ENCODE measurements at places on chromosomes 2 and 18.

GRCh38 chr2:1448009-1448408, 34.7 kb downstream of the TPO start:
- no peak for DNase-seq

GRCh38 chr2:172205292-172205691, 102.6 kb upstream of the DLX2 start:
- DNase-seq: no peak

DNA sequence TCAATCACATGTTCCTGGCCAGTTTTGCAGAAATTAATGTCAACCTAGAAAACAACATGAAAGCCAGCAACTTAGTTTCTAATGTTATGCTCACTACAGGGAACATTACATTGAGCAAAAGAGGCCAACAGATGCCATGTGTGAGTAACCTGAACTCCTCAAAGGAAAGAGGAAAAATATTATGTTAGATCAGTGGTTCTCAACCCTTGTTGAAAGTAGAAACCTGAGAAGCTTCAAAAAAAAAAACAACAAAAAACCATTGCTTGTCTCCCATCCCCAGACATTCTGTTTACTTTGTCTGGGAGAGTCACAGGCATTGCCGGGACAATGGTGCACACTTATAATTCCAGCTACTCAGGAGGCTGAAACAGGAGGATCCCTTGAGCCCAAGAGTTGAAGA, 57.7 kb downstream of the METTL4 start:
- DNase-seq: no peak

GRCh38 chr2:7672685-7673071, 755.5 kb downstream of the RNF144A start:
- no peak for DNase-seq

GRCh38 chr2:53994818-53995808, 24.3 kb upstream of the PSME4 start:
- DNase-seq: no peak

DNA sequence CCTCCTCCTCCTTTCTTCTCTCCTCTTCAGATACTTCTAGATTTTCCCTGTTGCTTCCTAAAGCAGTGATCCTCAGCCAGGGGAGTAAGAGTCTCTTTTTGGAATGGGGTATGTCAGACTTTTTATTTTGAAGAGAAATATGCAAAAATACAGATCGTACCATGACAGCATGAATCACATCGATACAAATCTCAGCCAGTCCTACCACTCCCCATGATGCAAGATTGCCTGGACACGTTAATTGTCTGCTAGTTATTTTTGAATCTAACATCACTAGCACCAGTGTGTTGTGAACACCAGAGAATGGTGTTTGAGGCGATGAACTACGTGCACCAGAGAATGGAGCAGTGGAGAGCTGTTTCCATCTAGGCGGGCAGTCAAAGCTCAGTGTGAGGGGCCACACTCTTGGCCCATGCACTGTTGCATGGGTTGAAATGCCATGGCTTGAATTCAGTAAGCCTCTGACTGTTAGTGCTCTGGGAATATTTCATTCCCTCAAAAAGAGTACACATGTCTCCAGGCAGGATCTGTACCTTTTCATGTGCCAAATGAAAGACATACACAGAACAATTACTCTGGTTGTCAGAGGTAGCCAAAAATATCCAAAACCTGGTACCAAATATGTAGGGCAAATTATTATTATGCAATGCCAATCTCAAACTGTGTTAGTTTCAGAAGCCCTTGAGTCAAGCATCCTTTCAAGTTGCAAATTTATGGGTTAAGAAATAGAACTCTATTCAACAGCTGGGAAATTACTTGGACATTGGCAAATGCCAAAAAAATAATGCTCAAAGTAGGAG, 46.3 kb upstream of the RALBP1 start:
- no peak for DNase-seq

- DNase-seq: no peak
Measured at GRCh38 chr2:176521878-176522670, 252.8 kb downstream of the MTX2 start.

- no peak for DNase-seq
Measured at GRCh38 chr2:170722301-170722700, 7.2 kb downstream of the SP5 start.

DNA sequence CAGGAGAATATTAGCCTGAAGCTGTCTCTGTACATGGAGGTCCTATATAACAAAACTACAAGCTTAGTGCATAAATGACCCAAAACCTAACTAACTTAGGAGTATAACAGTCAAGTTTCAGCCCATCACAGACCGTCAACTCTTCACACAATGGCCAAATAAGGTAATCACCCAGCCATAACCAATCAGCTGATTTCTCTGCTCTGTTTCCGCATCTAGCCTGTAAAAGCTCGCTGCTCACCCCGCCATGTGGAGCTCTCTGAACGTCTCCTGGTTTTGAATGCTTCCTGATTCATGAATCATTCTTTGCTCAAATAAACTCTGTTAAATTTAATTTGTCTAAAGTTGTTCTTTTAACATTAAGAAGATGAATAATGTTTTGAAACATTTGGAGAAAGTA, 593.6 kb downstream of the TMX3 start:
- no peak for DNase-seq

DNA sequence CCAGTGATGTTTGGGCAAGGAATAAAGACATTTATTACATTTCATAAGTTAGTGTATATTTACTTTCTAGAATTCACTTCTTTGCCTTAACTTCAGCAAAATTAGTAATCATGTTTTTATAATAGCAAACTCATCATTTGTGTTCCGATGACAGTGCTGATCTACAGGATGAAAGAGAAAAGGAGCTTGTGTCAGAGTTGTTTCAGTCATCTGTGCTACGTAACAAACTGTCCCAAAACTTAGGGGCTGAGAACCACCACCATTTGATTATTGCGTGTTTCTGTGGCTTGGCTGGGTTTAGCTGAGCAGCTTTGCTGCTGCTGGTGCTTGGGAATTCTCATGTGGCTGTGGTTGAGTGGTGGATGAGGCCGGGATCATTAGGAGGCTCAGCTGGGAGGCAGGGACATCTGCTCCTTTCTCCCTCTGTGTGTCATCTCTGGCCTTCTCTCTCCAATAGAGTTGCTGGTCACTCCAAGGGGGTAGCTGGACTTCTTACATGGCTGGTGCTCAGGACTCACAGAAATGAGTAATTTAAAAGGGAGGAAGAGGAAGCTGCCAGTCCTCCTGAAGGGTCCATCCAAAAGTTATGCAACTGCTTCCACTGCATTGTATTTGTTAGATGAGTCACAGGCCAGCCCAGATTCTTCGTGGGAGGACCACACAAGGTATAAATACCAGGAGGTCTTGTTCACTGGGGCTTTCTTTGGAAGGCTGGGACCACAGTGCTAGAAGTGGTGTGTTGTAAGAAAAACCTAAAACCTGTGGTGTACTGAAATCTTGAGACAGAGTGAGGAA, 43.4 kb upstream of the HAAO start:
- no peak for DNase-seq

- DNase-seq: no peak
Measured at GRCh38 chr2:105669384-105669891, 75.3 kb upstream of the NCK2 start.

DNA sequence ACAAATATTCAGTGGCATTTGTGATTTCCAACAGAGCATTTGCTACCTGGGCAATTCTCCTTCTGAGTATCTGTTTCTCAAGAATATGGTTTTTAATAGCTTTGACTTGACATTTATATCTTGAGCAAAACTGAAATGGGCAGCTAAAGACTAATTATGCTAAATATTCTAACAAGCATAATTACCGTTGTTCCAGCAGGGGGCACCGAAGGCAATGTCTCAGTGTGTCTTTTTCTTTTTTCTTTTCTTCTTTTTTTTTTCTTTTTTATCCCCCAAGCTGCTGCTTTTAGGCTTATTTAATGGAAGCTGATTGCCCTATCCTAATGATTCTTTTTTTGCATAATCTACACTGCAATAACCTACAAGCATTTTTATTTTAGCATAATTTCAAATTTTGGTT, 138.9 kb upstream of the NABP1 start:
- no peak for DNase-seq

GRCh38 chr2:64698668-64699444, 45.1 kb upstream of the SERTAD2 start:
- DNase-seq: no peak

GRCh38 chr2:212157012-212157411, 381.6 kb downstream of the ERBB4 start:
- DNase-seq: no peak

DNA sequence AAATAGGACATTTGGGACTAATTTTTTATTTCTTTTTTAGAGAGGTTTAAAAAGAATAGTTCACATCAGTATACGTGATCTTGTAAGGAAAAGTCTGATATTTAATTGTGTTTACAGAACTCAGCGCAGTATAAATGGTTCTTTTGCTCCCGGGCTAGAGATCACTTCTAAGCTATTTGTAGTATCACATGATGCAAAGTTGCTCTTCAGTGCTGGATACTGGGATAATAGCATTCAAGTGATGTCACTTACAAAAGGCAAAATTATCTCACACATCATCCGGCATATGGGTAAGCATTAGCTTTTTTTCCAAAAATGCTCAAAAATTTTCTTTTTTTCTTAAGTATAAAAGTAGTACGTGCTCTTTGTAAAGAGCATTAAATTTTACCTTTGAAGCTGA, 37.4 kb upstream of the CYP20A1 start:
- DNase-seq: no peak

GRCh38 chr2:120206022-120206581, 17.1 kb downstream of the TMEM185B start:
- DNase-seq: no peak

DNA sequence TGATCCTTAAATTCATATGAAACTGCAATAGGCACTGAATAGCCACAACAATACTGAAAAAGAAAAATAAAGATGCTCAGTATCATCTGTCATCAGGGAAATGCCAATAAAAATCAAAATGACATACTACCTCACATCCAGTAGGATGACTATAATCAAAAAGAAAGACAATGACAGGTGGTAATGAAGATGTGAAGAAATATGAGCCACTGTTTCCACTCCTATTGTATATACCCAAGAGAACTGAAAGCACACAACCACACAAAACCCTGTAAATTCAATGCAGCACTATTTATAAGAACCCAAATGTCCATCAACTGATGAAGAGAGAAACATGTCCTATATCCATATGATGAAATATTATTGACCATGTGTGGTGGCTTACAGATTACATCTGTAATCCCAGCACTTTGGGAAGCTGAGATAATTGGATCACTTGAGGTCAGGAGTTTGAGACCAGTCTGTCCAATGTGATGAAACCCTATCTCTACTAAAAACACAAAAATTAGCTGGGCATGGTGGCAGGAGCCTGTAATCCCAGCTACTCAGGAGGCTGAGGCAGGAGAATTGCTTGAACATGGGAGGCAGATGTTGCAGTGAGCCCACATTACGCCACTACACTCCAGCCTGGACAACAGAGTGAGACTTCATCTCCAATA, 39.9 kb downstream of the MAP3K2 start:
- DNase-seq: no peak

DNA sequence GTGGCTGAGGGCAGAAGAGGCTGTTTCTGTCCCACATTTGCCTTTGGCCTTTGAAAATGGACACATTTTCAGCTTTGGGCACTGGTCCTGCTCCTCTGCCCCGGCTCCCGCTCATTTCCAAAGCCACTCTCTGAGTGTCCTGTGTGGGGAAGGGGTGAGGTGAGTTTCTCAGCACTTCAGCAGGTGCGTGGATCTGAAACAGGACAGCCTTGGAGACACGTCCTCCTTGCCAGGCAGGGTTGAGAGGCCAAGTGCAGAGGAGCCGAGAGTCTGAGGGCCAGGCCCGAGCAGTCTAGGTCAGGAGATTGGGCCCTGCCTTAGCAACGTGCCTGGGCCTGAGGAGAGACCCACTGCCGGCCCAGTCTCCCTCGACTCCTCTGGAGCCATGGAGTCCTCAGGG, 21.9 kb upstream of the ALPI start:
- no peak for DNase-seq

DNA sequence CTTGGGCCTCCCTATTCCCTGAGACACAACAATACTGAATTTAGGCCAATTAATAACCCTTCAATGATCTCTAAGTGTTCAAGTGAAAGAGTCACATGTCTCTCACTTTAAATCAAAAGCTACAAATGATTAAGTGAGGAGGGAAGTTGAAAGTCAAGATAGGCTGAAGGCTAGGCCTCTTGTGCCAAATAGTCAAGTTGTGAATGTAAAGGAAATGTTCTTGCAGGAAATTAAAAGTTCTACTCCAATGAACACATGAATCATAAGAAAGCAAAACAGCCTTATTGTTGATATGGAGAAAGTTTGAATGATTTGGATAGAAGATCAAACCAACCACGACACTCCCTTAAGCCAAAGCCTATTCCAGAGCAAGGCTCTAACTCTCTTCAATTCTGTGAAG, 286.9 kb downstream of the MEIS1 start:
- DNase-seq: no peak

DNA sequence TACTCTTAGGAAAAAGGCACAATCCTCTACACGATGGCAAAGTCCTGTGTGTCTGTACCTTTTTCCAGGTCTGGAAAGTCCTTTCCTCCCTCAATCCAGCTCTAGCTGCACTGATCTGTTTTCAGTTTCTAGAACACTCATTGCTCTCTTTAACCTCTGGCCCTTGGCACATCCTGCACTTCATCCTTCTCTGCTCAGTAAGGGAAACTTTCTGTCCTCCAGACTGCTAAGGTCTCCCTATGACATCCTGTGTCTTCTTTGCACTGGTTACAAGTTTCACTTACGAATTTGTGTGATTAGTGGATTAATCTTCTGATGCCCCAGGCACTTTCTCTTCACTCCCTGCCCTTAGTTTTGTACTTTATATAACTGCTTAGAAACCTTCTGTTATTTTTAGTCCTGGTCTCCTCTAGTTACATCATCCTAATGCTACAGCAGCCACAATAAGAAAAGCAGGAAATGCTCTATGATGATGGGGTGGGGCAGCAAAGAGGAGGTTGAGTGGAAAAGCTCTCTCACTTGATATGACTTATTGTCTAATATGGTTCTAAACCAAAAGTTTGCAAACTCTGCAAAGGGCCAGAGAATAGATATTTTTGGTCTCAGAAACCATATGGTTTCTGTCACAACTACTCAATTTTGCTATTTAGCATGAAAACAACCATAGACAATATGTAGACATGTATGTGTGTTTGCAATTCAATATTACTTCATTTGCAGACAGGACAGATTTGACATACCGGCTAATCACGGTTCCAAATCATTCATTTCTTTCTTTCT, 568.2 kb downstream of the THSD7B start:
- DNase-seq: no peak

DNA sequence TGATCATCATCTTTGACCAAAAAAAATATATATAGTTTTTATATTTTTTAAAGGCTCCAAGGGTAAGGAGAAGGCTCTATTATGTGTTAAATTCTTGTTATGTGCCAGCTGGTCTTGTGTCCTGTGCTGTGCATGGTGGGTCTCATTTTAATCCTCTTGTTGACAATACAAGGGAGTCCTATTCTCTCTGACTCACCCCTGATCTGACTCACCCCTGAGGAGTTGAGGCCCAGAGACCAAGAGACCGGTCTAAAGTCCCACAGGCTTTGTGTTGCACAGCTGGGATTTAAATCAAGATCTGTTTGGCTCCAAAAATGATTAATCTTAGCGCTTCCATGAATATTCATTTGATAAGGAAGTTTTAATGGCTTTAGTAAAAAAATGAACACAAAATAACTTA, 25.7 kb downstream of the MC2R start:
- no peak for DNase-seq

GRCh38 chr2:190762566-190762965, 113.7 kb downstream of the NAB1 start:
- no peak for DNase-seq

- DNase-seq: no peak
Measured at GRCh38 chr2:240636563-240637115, 11.4 kb downstream of the GPR35 start.

GRCh38 chr2:32450851-32451250, 94.0 kb downstream of the BIRC6 start:
- DNase-seq: no peak

- no peak for DNase-seq
Measured at GRCh38 chr18:78757014-78757413, 222.6 kb upstream of the SALL3 start.

GRCh38 chr2:235059161-235059560, 107.3 kb downstream of the SH3BP4 start:
- no peak for DNase-seq
